ENCODE measurements at places on chromosomes 2 and 18.

- no peak for DNase-seq
These were observed 37.4 kb downstream of the PDIA6 start for GRCh38 chr2:10775021-10775780.

DNA sequence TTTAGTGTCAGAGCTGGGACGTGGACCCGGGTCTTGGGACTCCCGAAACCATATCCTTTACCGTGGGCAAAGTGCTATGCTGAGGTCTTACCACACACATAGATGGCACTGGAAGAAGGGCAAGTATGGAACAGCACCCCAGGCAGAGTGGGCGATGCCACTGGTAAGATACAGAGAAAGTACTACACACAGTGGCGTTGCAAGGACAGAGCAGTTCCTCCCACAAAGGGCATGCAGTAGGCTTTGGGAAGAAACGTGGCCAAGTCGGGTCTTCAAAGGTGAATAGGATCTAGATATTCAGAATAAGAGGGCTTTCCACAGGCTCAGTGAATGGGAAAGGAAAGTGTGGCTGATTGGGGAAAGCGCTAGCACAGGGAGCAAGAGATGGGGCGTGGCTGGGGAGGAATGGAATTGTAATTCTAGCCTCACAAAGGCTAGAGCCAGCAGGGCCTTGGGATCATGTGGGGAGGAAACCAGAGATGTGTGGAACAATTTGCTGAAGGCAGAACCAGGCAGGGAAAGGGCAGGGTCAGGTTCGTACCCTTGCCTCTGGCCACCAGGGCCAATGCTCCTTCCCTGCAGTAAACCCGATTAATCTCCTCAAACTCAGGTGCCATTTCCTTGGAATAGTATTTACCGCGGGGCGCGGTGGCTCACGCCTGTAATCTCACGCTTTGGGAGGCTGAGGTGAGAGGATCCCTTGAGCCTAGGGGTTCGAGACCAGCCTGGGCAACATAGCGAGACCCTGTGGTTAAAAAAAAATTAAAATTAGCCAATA is 36.0 kb downstream of the PCBP1 start:
- DNase-seq: no peak

DNA sequence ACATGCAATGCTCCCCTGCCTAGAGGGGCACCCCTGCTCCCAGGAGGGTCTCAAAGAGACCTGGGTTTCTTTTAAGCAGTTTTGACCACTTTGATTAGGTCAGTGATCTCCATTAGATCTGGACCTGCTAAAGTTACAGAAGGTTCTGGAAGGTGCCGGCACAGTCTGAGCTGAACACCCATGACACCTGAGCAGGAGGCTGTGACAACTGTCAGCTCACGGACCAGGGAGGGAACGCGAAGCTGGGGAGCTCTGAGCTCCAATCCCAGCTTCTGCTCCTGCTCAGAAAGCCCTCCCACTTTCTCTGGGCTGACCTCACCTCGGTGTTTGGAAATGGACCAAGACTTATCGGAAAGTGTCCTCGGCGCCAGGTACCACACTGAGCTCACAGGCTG is 113.8 kb downstream of the NFATC1 start:
- no peak for DNase-seq

DNA sequence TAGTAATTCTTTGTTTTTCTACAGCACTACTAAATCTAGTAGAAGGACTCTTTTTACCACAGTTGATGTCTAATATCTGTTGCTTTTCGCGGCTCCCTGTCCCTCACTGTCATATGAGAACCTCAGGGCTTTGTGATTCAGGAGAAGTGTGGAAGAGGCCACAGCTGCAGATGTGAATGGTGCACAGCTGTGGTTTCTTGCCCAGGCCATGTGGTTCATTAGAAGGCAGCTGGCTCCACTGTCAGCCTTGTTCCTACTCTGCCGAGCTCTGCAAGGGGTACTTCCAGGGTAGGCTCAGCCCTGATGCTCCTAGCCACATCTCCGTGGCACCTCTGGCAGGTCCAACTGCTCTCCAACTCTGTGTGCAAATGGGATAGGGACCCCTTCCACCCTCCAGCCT is 83.9 kb downstream of the APOB start:
- no peak for DNase-seq

- no peak for DNase-seq
These were observed 138.0 kb upstream of the DNMT3A start for GRCh38 chr2:25479761-25480160.

- DNase-seq: no peak
These were observed 267.7 kb downstream of the BCL11A start for GRCh38 chr2:60285626-60286316.

DNA sequence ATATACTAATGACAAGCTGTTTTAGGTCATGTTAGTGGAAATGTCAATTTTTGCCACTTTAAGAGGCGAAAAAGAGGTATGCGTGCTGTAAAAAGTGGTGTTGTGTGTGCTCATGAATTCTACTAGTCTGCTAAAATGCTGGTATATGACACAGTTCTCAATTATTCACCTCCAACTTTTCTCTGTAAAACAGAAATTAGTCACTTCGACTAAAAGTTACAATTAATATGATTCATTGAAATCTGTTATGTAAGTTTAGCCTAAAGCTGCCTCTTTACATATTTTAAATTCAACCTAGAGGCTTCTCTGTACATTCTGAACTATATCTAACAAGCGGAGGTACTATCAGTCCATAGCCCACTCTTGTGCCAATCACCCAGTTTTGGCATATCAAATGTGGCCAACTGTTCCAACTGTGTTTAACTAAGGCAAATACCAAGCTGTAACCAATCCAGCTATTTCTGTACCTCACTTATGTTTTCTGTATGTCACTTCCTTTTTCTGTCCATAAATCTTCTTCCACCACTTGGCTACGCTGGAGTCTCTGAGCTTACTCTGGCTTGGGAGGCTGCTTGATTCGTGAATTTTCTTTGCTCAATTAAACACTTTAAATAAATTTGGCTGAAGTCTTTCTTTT is 20.8 kb downstream of the BAZ2B start:
- DNase-seq: no peak

DNA sequence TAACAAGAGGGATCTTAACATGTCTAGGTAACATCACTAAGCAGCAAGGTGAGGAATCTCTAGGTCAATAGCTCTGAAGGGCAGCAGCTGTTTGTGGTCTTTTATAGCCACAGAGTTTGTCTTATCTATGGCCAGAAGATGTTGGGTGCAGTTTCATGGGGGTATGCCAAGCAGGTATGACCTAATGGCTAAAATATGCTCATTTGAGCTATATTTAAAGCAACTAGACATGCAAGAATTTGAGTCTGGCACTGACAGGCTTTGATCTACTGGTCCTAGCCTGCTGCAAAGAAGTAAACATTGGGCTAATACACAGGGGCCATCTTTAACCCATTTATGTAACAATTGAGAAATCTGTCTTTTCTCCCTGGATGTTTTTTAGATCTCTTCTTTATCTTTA is 13.9 kb upstream of the UGP2 start:
- no peak for DNase-seq

GRCh38 chr2:214536625-214537024 is 125.8 kb downstream of the VWC2L start:
- no peak for DNase-seq

GRCh38 chr2:225600865-225601264 is 201.4 kb downstream of the NYAP2 start:
- no peak for DNase-seq

DNA sequence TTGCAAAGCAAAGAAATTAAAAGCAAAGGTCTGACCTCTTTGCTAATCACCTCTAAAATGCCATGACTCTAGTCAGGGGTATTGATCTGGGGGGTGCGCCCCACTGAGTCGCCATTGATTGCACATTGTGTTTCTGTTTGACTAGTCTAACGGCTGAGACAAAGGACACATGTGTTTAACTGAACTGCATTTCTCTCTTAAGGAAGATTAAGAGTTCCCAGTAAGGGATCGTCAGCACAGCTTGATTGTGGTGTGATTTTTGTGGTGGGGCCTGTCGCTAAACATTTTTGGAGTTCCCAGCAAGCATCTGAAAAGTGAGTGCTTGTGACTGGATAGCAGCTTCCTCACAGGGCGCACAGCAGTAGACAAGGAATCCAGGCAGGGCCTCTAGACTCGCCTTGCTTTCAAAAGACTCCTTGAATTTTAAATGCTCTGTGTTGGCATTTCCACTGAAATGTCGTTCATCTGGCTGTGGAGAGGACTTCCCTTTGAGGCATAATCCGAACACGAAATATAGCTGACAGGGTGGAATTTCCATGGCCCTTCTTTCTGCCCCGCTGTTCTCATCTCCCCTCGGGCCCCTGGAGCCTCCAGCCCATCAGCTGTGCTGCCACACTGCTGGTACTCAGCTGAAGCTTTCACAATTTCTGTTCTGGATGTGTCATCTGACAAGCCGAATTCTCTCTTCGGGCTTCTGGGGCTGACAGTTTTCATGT is 126.3 kb downstream of the FAM168B start:
- no peak for DNase-seq

- no peak for DNase-seq
These were observed 377.9 kb upstream of the RAB12 start for GRCh38 chr18:8231316-8231715.

DNA sequence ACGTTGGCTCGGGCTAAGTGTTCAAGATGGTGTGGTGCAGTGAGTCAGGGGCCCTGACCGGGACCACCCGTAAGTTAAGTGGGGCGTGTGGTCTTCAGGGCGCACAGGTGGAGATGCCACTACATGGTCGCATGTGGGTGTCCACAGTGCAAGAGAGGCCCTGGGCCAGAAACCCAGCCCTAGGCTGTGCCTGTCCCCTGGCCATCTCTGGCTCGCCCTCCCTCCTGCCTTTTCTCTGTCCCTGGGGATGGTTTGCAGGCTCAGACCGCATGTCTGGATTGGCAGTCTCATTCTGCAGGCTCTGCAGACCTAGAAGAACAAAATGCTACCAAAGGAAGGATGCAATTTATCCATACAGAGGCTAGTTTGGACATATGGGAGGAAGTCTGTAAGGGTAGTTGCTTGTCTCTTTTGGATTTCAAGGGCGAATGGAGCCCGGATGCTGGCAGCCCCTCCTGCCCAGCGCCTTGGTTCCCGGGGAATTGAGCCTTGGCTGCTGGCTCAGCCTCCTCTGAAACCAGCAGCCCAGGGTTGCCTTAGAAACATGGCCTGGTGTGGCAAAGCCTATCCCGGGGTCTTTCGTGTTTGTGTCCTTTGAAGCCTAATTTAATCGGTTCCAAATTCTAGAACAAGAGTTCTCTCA is 417.5 kb upstream of the HS6ST1 start:
- no peak for DNase-seq

DNA sequence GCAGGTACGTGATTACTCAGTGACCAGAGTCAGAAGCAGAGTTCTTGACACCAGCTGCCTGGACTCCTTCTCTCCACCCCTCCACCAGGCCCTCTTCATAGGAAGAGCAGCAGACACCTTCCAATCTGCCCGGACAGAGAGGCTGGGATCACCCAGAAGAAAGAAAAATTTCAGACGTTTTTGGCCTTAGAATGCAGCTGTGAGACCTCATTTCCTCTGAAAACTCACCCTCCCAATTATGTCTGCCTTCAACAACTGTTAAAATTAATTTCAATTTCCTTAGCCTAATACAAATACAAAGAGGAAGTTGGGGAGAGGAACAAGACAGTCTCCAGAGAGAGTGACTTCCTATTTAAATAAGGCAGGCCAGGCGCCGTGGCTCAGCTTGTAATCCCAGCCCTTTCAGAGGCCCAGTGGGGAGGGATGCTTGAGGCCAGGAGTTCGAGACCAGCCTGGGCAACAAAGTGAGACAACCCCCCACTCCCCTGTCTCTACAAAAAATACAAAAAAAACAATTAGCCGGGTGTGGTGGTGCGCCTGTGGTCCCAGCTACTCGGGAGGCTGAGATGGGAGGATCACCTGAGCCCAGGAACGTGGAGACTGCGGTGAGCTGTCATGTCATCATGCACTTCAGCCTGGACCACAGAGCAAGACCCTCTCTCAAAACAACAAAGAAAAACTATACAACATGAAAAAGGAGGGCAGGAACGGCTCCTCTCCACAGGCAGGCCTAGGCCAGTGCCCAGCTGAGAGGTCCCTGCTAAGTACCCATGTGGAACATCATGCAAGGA is 1.6 kb downstream of the SLC66A2 start:
- DNase-seq: no peak

GRCh38 chr2:178506101-178506500 is 25.8 kb downstream of the PLEKHA3 start:
- DNase-seq: no peak

- DNase-seq: no peak
These were observed 161.4 kb upstream of the GULP1 start for GRCh38 chr2:188130317-188130716.

DNA sequence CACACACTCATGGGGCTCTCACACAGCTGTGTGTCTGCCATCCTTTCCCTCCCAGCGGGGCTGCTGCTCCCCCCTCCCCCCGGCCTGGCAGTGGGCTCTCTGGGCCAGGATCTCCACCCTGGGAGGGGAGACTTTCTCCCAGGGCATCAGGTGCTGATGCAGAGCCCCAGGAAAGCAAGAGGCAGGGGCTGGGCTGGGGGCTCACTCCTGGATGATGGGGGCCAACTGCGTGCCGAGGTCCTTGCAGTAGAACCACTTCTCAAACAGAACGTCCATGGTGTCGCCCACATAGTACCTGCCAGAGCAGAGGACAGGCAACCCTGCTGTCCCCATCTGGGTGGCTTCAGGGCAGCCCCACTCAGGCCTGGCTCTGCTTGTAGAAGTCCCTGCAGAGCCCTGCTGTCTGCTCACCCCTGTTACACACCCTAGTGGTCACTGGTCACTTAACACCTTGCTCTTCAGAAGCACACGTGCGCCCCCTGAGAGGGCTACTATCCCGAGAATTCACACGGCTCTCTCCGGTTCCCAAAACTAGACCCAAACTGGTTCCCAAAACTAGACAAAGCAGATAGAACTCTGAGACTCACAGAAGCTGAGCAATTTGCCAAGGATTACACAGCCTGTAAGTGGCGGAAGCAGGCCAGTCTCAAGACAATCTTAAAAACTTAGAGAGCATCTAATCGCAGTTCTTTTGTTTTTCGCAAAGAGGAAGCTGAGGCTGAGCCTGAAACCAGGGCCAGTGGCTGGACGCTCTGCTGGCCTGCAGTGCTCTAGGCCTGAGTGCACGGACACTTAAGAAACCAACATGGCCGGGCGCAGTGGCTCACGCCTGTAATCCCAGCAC is 6.6 kb upstream of the OXER1 start:
- DNase-seq: no peak

DNA sequence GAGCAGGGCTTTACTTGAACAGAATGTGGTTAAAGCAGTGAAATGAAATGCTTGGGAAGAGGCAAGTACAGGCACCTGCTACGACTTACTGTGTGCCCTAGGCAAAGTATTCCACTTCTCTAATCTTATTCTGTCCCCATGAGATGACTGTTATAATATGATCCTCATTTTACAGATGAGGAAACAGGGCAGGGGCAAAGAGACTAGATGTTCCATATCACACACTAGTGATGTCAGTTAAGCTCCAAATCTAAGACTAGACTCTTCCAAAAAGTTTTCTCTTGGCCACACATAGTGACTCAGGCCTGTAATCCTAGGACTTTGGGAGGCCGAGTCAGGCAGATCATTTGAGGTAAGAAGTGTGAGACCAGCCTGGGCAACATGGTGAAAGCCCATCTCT is 235.0 kb downstream of the SETBP1 start:
- no peak for DNase-seq

GRCh38 chr2:150732064-150732463 is 244.6 kb upstream of the RND3 start:
- DNase-seq: no peak
